ENCODE measurements at places on chromosomes 7 and 10.

- DNase-seq = no peak
These were observed 91.2 kb downstream of the KAT6B start for GRCh38 chr10:74917481-74918077.

DNA sequence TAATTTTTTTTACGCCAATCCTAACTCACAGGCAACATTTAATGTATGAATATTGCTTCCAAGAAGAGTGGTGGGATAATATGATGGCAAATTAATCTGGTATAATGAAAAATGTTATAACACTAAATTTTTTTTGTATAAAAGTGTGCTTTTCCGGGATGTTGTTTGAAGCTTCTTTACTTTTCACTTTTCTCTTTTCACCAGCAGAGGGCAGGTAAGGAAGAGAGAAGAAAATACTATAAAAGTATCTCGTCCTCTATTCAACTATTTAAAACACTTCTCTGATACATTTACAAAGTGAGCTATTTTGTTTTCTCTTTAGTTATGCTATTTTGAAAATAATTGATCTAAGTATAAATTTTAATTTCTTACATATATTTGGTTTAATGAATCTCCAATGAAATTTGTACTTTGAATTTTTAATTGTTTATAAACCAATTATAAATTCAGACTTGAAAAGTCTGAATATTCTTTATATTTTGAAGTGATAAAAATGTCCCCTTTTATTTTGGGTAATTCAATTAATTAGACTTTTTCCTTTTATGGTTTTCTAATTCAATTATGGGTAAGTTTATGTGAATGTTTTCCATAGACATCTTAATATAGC, 20.7 kb upstream of the CFTR start:
- no peak for DNase-seq

DNA sequence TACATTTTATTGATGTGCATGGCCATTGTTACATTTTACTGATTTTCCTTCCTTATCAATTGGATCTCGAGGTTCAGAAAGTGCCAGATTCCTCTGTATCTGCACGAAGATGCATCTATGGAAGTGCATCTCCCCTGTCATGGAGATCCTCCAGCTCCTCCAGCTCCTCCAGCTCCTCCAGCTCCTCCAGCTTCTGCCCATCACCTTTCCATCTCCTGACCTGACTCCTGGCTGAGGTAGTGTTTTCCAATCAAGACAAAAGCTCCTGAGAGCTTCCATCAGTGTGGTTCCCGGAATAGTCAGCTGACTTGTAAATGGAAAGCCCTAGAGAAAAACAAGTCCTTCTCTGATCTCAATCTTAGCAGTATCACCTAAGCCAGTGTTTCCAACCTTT, 90.8 kb upstream of the KLF6 start:
- DNase-seq = no peak

GRCh38 chr7:128910569-128910945, at the start of gene KCP:
KCP (minus strand) TSS chr7:128910709; CDS start chr7:128910676, 33 bp downstream.
- DNase-seq = no peak

DNA sequence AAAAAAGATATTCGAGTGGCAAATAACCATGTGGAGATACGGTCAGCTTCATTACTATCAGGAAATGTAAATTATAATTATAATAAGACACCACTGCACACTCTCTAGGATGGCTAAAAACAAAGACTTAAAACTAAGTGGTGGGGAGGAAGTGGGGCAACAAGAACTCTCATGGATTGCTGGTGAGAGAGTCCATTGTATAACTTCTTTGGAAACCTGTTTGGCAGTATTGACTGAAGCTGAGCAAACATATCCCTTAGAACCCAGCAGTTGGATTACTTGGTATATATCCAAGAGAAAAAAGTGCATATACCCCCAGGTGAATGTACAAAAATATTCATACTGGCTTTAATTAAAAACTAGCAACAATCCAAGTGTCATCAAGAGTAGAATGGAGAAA, 133.7 kb upstream of the CTBP2 start:
- no peak for DNase-seq

DNA sequence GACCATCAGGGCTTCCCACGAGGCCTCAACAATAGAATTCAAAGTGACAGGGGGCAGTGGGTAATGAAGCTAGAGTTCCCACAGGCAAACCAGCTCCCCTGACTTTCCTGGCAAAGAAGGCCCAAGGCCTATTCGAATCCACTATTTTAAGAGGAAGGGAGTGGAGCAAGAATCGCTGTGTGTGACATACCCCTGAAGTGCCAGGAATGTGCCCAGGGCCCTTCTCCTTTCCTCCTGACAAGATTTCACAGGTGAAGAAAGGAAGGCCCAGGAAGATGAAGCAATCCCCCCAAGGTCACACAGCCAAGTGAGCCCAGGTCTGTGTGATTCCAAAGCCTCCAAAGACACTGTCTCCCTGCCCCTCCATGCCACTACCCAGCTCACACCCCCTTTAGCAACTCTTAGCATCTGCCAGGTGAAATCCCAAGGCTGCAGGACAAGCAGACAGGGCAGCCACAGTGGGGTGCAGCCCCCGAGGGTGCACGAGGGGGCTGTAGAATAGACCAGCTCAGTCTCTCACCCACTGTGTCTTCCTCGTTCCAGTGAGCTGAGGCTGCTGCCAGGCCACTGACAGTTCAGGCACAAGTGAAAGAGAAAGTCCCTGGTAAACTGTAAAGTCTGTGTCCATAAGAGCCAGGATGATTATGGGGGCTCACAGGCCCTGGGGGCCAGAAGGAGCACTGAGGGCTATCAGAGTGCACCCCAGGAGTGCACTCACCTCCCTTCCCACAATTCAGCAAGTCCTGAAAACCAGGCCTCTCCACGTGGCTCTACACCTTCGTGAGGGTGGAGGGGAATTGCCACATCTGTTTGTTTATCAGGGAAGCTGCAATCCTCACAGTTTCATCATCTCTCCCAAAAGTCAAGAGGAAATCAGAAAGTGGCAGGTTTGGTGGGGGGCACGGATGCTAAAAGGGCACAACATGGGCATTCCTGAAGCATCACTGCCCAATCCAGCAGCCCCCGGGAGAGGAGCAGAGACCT, 70.8 kb upstream of the ZMIZ1 start:
- no peak for DNase-seq

GRCh38 chr10:104036069-104036384, 49.7 kb downstream of the COL17A1 start:
- no peak for DNase-seq

DNA sequence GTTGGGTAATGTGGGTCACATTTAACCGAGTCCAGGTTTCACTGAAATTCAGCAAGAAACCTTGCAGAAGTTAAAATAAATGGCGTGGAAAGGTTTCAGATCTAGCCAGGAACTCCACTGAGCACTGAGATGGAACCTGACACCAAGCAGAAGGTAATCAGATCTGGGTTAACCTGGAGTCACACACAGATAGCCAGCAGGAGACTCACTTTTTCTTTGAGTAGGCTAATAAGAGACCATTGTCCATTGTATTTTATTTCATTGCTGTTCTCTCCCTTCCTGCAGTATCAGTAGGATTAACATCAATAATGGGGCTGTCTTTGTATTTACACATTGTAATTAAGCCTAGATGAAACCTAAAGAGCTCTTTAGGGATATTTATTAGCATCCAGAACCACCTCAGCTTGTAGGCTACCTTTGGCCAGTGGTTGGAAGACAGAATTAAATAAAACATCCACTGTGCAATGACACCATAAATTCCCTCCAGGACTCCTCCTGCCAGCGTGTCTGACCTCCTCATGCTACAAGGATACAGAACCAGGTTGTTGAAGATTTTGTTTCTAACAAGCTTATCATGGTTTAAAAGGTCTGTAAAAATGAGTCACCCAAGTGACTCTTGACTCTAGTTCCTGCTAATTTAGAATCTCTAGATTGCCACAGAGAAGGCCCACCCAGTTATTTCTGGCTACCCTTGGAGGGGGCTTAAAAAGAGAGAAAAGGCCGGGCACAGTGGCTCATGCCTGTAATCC, 151.1 kb downstream of the SORCS1 start:
- DNase-seq = no peak

DNA sequence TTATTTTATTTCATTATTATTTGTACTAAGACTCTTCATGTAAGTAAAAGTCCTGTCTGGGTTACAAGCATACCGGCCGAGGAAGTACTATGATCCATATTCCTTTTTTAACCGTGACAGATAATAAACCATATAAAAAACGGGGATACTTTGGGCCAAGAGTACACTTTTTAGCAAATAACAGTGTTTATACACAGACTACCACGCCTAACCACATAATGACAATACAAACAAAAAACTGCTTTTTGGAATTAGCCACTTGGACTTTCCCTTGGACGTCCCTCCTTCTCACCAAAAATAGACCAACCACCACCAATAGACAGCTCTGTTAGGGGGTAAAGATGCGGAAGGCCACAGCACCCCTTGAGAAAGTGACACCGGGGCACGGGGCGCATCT, 800 bp downstream of the MINDY3 start:
- no peak for DNase-seq

GRCh38 chr10:72133517-72133916, 45.2 kb upstream of the SPOCK2 start:
- DNase-seq = no peak

GRCh38 chr10:79203833-79204232, 135.1 kb downstream of the ZMIZ1 start:
- no peak for DNase-seq

- no peak for DNase-seq
These were observed 129.9 kb downstream of the DOCK4 start for GRCh38 chr7:112076324-112076723.

GRCh38 chr7:40587419-40587818, 452.6 kb downstream of the SUGCT start:
- no peak for DNase-seq

GRCh38 chr7:152572101-152572500, 103.8 kb downstream of the XRCC2 start:
- DNase-seq = no peak

- no peak for DNase-seq
These were observed 2.9 kb downstream of the CYTH3 start for GRCh38 chr7:6269527-6269926.

- DNase-seq = no peak
These were observed 252.0 kb upstream of the GRB10 start for GRCh38 chr7:51034521-51035264.

DNA sequence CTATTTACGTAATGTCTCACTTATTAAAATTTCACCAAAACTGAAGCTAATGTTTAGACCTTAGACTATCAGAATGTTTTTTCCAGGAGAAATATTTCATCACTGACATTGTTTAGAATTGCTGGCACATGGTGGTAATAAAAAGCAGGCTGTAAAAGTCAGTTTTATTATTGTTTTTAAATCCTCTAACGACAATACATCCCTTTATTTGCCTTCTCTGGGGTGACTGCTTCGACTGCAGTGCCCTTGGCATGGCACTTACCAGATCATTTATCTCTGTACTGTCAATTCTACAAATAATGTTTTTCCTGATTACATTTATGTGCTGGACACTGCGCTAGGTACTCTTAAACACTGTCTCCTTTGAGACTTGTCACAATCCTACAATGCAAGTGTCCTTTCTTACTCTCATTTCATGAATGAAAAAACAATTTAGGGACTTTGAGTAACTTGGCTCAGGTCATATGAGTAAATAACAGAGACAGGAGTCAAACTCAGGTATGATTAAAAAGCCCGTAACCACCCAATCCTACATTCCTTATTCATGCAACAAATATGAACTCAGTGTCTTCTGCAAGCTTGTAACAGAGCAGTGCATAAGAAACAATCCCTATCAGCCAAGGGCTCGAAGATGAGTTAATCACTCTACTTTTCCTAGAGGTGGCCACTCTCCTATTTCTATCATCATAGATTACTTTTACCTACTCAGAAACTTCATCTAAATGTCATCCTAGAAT, 5.6 kb upstream of the ING3 start:
- DNase-seq = no peak

GRCh38 chr10:3526727-3527501, 258.1 kb downstream of the KLF6 start:
- no peak for DNase-seq

- no peak for DNase-seq
These were observed 36.7 kb upstream of the PRPS1L1 start for GRCh38 chr7:18064242-18064838.

DNA sequence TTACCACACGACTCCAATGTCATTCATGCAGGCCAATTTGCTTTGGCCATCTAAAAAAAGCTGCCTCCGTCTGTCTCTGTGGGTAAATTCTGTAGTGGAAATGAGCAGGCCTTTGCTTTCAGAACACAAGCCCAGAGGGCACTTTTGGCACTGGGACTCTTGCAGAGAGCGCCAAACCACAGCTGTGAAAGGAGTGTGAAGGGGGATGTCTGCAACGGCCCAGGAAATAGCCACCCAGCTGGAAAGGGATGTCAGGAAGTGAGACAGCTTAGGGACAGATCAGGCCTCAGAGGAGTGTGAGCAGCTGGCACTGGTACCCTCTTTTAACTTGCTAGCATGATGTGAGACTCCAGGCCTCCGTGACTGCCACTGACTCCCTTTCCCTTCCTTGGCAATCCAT, 152.4 kb downstream of the DKK1 start:
- no peak for DNase-seq
